ENCODE measurements at places on chromosomes 11 and 22. TPM values are rescaled to one million over a fixed set of nuclear protein-coding genes. Genes with fewer than 3 reads are reported as not detected.

- H3K4me3 ChIP-seq, result peak overlapping the region; percentile 78
- H3K27me3 ChIP-seq, result no peaks in the 10 kb centered on the region
- peak overlapping the region; percentile 81 for H3K27ac ChIP-seq
- DNase-seq, result peak; percentile 14
Observed at GRCh38 chr22:40651563-40652501, 15.3 kb upstream of the MRTFA start.

DNA sequence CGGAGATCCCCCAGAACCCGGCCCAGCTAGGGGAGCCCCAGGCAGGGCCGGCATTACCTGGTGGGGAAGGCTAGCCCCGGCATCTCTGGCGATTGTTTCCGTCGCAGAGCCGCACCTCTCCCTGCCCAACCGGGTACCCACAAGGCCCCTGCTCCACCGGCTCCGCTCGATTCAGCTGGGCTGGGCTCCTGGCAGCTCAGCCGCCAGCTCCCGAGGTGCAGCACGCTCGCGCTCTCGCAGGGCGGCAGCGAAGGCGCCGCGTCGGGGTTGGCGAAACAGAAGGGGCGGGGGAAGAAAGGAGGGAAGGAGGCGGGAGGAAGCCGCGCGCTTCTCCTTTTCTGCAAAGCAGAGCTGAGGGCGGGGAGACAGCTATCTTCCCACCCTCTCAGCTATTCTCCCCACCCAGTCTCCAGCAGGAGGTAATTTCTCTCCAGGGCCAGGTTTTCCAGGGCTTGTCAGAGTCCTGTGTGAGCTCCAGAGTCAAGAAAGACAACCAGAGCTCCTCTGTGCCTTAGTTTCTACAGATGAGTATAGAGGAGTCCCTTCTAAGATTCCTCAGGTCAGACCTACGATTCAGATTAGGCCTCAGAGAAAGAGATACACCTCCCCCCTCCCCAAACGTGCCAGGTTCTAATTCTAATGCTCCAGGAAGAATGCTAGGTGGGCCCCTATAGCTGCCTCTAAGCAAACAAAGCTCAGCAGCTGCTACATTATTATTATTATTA, 62.0 kb downstream of the PAK1 start:
- H3K4me1 ChIP-seq, result peaks cover 37% of the 10 kb centered on the region
- H3K27me3 ChIP-seq, result no peaks in the 10 kb centered on the region
- DNase-seq, result peak; percentile 70
- H3K27ac ChIP-seq, result peak overlapping the region; percentile 91

DNA sequence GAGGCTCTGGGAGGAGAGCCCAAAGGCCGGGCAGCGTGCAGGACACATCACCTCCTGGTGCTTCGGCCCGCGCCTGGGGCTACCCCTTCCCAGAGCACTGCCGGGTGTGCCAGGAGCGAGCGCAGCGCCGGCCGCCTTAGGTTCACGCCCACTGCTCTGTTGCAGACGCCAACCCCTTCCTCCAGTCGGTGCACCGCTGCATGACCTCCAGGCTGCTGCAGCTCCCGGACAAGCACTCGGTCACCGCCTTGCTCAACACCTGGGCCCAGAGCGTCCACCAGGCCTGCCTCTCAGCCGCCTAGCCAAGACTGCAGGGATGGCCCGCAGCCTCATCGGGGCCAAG, 79.0 kb downstream of the MED15 start:
- no peak overlapping the region for H3K4me3 ChIP-seq
- no peaks in the 10 kb centered on the region for H3K36me3 ChIP-seq
- peaks cover 7% of the 10 kb centered on the region for H3K4me1 ChIP-seq

GRCh38 chr11:70778883-70779282, 380.6 kb downstream of the CTTN start:
- H3K4me1 ChIP-seq, result no peaks in the 10 kb centered on the region
- H3K27ac ChIP-seq, result no peak overlapping the region
- H3K27me3 ChIP-seq, result no peaks in the 10 kb centered on the region
- no peak for DNase-seq

DNA sequence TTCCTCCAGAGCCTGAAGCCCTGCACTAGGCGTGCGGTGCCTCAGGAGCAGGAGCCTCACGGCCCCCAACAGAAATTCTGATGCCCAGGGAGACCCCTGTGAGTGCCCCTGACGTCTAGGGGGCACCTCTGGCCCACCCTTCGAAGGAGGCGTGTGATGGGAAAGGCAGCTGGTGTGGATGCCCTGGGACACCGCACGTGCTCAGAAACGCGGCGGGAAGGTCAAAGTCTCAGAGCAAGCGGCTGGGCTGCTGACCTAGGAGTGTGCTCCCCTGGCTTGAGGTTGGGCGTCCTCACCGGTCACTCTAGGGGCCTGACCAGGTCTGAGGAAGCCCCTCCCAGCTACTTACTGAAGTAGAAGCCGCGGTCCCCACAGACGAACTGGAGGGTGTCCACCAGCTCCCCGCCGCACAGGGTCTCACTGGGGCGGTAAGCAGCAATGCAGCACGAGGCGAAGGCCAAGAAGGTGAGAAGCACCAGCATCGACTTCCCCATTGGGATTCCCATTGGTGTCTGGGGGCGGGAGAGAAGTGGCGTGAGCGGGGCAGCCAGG, 4.1 kb downstream of the IGF2 start:
- H3K27ac ChIP-seq, result peak overlapping the region; percentile 49
- H3K4me1 ChIP-seq, result peaks cover 6% of the 10 kb centered on the region
- no peak overlapping the region for H3K4me3 ChIP-seq
- H3K36me3 ChIP-seq, result no peaks in the 10 kb centered on the region
- no peak for DNase-seq

GRCh38 chr22:39194098-39194497, 41.6 kb upstream of the CBX7 start:
- peaks cover 2% of the 10 kb centered on the region for H3K27me3 ChIP-seq
- H3K4me1 ChIP-seq, result peaks cover 2% of the 10 kb centered on the region
- H3K4me3 ChIP-seq, result no peak overlapping the region
- peaks cover 5% of the 10 kb centered on the region for H3K36me3 ChIP-seq

DNA sequence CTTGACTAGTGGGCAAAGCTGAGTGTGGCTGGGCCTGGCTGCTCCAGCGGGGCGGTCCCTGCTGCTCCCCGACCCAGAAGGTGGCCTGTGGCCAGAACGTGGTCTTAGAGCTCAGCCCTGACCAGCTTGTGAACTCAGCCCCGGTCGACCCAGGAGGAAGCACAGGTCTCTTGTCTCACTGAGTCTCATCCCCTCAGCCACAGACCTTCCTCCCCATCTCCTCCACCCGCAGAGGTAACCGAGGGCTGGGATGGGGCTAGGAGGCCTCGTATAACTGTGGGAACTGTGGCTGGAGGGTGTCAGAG, 546.2 kb upstream of the B3GAT1 start:
- no peak for DNase-seq
- no peak overlapping the region for H3K4me3 ChIP-seq
- no peaks in the 10 kb centered on the region for H3K4me1 ChIP-seq
- peaks cover 6% of the 10 kb centered on the region for H3K27me3 ChIP-seq
- no peak overlapping the region for H3K27ac ChIP-seq

GRCh38 chr11:117444711-117445658, 117.3 kb downstream of the CEP164 start:
- peaks cover under 1% of the 10 kb centered on the region for H3K36me3 ChIP-seq
- peaks cover 12% of the 10 kb centered on the region for H3K4me1 ChIP-seq
- H3K27ac ChIP-seq, result no peak overlapping the region

DNA sequence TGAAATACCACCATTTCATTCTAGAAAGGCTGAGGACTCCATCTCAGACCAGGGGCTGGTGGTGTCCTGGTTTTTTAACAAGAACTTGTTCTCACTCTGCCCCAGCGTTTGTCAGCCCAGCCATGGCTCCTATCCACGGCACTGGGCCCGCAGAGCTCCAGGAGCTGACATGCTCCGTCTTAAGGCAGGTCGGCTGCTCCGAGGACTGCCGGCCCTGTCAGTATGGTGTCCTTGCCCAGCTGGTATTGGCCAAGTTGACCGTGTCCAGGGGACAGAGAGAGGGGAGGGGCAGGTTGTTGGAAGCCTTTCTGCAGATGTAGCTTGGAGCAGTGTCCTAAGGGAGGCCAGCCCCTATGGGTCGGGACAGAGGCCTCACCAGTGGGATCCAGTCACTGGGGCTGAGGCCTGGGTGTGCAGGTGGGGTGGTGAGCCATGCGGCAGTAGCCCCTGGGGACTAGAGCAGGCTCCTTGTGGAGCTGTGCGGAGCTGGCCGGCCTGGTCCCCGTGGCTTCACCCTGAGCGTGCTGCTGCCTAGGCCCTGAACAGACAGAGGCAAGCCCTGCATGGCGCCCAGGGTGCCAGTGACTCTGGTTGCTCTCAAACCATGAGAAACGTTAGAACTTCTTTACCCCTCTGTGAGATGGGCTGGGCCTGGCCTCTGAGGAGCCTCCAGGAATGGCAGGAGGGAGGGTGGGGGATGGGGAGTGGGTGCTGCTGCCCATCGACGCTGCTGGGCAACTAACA, 39.9 kb upstream of the KCNQ1OT1 start:
- no peaks in the 10 kb centered on the region for H3K27me3 ChIP-seq
- peaks cover 5% of the 10 kb centered on the region for H3K4me1 ChIP-seq
- H3K27ac ChIP-seq, result no peak overlapping the region
- no peak overlapping the region for H3K4me3 ChIP-seq
- DNase-seq, result no peak

DNA sequence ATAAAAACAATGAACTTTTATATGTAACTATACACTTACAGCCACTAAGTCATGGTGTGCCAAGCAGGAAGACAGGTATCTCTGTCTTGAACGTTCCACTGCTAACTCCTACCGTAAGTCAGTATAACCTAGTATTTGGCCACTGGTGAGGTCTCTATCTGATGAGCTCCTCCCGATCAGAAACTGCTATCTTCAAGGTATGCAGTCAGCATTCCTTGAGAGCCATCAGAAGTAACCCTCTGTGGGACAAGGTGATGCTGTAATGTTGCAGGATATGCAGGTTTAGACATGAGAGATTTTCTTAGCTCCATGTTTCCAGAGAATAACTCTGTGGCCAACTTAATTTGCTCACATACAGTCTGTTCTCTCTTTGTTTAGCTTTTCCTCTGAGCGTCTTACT, 397.9 kb upstream of the CCDC90B start:
- H3K36me3 ChIP-seq, result no peaks in the 10 kb centered on the region
- DNase-seq, result no peak
- H3K4me1 ChIP-seq, result no peaks in the 10 kb centered on the region
- no peak overlapping the region for H3K4me3 ChIP-seq
- H3K27me3 ChIP-seq, result peaks cover 5% of the 10 kb centered on the region
- H3K27ac ChIP-seq, result no peak overlapping the region

The C1QTNF5 gene
- not detected for total RNA-seq

The KLHDC7B gene
- total RNA-seq, result 6.2 TPM

The MMP27 gene
- not detected for total RNA-seq

The RAG2 gene
- total RNA-seq, result not detected
